Activated CD4-positive, alpha-beta T cell treated with anti-CD3 and anti-CD28 coated beads, Interleukin-10, Interleukin-2, amounts not matched to agents 100 ng/mL and 50 ng/mL, durations not matched to agents 16 hours and 8 hours (primary cell): ENCODE measurements at places on chromosomes 4 and X.
A peak's percentile ranks its signal among the peaks of the same experiment; 100 is the strongest.

GRCh38 chr4:5787311-5787710 is 76.3 kb downstream of the EVC start:
- DNase-seq, result no peak

- DNase-seq, result no peak
These were observed 110.4 kb upstream of the EDNRA start for GRCh38 chr4:147370473-147370872.

GRCh38 chr4:67366311-67366861 is 178.9 kb downstream of the CENPC start:
- DNase-seq, result no peak

DNA sequence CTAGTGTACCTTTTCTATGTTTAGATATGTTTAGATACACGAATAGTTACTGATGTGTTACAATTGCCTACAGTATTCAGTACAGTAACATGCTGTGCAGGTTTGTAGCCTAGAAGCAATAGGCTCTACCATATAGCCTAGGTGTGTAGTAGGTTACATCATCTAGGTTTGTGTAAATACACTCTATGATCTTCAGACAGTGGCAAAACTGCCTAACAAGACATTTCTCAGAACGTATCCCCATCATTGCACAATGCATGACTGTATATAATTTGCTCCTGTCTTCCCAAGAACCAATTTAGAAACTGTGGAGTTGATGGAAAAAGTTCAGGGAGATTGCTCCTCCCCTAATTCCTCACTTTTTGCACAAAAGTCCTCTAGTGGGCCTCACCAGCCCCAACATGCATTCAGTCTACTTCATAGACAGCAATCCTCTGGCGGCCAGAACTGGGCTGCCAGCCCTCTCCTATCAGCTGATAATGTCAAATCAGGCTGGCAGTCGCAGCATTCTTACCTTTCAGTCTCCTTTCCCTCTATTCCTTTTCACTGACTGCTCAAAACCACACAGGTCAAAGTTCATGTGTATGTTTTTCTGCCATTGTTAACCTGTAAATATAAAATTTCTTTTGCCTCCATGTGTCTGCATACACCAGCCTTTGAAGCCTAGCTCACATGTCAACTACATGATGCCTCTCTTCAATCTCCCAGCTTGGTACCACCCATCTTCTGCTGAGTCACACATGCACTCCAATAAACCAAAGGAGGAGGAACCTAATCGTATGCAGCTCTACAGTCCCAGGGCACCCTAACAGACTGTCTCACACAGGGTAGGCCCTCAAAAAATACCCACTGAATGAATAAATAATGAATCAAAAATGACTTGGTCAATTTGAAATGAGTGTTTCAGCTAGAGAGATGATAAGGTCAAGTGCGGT is 32.0 kb downstream of the BCLAF3 start:
- DNase-seq, result no peak

- DNase-seq, result no peak
These were observed 301.4 kb upstream of the EPHA5 start for GRCh38 chr4:65971686-65972085.

DNA sequence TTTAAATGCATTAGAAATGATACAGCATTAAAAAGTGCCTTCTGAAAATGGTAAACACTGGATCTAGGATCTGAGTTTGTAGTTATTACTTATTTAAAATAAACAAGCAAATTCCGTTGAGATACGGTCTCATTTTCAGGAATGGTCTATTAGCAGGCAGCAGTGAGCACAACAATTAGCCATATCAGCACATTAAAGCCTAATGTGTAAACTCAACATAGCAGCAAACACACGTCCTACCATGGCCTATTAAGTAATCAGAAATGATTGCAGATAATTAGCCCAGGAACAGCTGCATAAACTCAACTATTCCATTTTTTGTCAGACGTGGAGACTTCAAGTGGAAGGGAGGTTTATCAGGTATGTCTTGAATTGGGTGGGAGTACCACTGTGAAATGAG is 61.8 kb downstream of the NEIL3 start:
- no peak for DNase-seq

DNA sequence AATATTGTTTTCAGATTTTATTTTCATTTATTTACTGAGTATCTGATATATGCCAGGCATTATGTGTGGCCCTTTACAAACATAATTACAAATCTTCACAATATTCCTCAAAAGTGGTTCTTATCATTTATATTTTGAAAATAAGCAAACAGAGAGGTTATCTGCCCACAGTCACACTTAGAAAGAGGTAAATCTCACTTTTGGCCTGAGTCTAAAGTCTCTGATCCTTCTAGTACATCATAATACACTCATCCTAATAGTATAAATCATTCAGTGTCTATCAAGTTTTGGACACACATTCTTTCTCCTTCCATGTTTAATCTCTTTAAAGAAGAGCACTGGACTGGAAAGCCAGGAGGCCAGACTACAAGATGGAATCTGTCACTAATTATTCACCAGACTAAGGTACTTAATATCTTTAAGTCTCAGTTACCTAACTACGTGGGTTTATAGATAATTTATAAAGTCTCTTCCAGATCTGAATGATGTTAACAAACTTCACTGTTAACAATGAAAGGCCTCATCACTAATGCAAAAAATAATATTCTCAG is 281.3 kb downstream of the PPP3CA start:
- no peak for DNase-seq

DNA sequence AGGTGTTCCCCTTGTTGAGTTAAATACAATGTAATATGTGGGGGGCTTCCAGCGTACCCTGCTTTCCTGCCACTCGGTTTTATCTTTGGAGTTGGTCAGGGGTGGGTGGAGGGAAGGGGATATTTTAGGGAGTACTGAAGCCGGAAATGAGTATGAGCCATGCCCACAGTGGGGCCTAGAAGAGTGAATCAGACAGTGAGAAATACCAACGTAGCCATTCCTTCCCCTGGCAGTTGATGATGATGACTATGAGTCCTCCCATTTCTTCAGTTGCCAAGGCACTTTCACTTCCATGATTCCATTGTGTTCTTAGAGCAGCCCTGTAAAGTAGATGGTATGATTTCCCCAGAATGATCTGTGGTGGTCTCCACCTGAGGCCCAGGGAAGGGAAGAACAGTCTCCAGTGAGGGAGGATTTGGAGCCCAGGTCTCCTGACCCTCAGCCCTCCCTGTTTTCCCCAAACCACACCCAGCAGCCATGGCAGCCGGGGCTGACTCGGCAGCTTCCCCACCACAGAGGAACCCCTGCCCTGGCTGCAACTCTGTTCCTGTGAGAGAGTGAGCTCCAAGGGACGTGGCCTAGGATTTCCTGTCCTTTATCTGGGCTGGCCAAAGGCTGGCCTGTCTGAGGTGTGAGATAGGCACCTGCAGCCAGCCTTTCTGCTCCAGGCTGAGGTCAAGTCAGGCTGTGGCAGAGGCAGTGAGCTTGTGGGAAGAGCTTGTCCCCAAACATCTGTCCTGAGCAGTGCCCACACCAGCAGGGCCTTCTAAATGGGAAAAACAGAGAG is 52.7 kb downstream of the STARD8 start:
- DNase-seq, result no peak

GRCh38 chr4:19806865-19807264 is 444.8 kb upstream of the SLIT2 start:
- no peak for DNase-seq

DNA sequence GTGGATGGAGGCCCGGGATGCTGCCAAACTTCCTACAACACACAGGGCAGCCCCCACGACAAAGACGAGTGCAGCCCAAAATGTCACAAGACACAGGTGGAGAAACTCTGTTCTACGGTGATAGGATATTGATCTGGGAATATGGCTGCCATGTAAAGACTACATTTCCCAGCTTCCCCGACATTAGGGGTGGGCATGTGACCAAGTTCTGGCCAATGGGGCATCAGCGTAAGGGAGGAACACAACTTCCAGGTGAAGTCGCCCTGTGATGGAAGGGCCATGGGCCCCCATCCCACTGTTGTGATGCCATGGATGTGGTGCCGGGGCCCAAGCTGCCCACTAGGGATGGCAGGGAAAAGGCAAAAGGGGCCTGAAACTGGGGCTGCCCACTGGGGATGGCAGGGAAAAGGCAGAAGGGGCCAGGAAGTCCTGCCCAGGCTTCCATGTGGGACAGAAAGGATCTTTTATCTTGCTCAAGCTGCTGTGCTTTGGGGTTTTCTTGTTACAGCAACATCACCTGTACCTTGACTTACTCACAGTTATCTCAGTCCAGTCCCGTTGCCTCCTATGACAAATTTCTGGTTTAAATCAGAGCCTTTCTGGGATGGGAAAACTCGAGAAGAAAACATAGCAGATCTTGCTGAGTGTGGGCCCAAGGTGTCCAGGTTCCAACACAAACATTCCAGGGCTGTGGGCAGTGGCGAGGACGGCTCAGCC is 9.7 kb upstream of the ADRA2C start:
- no peak for DNase-seq

DNA sequence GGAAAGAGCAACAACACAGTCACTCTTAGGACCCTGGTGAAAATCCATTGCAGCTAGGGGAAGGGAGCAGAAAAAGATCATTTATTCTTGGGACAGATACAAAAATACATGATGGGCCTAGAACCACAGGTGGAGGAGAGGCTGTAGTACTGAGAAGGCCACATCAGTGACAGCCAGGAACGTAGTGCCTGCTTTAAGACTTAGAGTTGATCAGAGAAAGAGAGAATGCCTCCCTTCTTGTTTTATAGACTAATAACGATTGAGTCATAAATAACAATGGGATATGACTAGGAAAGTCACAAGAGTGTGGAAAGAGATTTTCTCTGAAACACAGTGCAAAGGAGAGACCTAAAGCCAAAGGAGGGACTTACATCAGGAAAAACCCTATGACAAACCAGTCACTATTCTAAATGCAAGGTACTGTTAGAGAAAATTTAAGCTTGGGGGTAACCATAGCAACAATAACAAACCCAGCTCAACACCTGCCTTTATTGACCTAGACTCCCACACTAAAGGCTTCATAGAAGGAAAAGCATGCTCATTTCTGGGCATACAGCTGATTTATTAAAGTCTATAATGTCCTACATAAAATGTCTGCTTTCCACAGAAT is 1015.0 kb upstream of the GRID2 start:
- DNase-seq, result no peak

DNA sequence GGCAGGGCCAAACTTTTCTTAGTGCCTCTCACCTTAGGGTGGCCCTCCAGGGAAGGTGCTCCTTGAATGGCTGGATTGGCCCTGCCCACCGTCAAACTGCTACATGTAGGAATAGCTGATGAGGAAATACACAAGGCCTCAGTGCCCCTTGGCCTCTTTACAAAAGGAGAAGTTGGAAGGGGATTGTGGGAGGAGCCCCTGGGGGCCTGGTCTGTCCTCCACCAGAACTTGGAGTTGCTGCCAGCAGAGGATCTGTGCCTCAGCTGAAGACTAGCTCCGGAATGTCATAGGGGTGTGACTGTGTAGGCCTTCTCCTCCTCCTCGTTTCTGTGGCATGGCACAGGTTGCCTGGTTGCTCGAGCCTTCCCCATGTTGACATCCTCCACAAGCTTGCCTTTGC is 142.7 kb downstream of the AMMECR1 start:
- DNase-seq, result no peak

GRCh38 chr4:74120086-74120485 is 21.1 kb upstream of the CXCL2 start:
- no peak for DNase-seq

DNA sequence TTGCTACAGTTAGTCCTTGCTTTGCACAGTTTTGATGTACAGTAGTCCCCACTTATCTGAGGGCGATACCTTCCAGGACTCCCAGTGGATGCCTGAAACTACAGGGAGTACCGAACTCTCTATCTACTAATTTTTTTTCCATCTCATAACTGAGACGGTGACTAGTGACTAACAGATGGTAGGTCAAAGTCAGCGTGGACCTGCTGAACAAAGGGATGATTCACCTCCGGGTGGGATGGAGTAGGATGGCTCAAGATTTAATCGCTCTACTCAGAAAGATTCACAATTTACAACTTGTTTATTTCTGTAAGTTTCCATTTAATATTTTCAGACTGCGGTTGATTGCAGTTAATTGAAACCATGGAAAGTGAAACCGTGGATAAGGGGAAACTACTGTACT is 655.8 kb downstream of the ZNF674 start:
- DNase-seq, result no peak

- DNase-seq, result no peak
These were observed 57.4 kb downstream of the DCK start for GRCh38 chr4:71050809-71051208.

DNA sequence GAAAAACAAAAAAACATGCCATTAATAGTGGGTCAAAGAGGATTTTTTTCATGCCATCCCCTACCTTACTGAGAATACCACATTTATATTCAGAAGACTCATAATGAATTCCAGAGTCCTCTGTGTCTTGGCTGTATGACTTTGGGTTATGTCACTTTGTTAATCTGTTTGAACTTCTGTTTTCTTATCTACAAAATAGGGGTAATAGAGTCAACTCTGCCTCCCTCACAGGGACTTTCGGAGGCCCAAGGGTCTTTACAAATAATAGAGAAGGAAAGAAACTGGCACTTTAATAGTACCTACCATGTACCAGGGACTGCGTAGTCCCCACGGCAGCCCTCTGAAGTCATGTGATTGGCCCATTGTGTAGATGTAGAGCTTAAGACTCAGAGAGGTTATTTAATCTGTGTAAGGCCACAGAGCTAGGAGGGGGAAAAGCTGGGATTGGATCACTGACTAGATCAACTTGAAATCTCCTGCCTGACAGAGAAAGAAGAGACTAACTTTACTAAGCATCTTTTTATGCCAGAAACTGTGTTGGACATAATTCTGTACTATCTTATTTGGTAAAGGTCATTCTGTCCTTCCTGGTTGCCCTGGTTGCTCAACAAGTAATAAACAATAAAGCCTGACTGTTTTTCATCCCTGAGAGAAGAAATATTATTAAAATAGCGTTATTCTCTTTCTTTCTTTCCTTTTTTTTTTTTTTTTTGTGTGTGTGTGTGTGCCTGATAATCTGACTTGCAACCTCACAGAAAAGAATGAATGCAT is 59.6 kb downstream of the NFKB1 start:
- no peak for DNase-seq

GRCh38 chr4:1500231-1500965 is 94.2 kb upstream of the NKX1-1 start:
- no peak for DNase-seq

GRCh38 chr4:2494992-2495391 is 26.1 kb downstream of the RNF4 start:
- DNase-seq, result no peak

GRCh38 chrX:148593146-148593545 is 92.7 kb downstream of the AFF2 start:
- no peak for DNase-seq

- DNase-seq, result no peak
These were observed 58.4 kb upstream of the TET2 start for GRCh38 chr4:105088110-105088879.

GRCh38 chr4:148770848-148771247 is 328.6 kb upstream of the NR3C2 start:
- no peak for DNase-seq

GRCh38 chr4:107630185-107630705 is 89.8 kb downstream of the PAPSS1 start:
- no peak for DNase-seq

DNA sequence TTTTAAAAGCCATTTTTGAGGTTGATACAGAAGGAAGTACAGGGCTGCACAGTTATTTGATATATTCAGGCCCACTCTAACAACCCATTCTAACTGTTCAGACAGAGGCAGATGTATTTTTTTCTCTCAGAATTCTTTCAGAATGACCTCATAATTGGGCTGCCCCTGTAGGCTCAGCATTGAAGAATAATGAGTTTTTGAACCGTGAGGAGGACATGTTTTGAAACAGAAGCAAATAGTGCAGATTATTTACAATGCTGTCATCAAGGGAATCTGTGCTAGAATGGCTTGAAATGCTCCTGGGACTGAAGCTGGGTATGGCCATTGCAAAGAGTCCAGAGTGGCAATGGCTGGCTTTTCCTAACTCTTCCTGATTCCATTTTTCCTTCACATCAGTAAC is 158.1 kb downstream of the SOX3 start:
- no peak for DNase-seq

- peak; percentile 84 for DNase-seq
These were observed 4.6 kb upstream of the TIFA start for GRCh38 chr4:112290341-112290740.
